ENCODE measurements at places on chromosomes 6 and 20.

DNA sequence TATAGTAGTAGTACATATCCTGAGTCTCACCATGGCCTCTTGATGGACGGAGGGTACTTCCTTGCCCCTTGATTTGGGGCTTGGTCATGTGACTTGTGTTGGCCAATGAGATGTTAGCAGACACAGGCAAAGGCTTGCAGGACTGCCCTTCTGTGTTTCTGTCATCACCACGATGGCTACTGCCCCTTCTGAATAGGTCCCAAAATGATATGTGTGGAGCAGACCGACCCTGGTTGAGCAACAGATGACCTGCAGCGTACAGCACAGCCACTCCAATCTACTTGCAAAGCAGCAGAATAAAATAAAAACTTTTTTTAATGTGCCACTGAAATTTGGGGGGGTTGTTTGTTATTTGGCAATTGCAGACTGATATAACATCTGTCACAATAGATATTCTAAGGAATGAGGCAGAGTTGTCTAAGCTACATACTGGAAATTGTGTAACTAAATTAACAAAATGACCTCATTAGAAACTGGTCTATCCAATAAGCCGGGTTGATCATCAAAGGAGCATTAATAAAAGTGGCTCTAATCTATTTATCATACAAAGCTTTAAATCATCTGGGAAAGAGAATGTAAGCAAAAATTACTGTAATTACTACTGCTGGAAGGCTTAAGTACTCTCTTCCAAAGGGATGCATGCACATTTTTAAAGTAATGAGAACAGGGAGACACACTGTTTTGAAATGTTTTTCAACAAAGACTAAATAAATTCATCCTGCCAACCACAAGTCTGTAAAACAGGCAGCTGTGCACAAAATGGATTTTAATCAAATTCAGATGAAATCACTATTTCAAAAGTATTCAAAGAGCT lies 209.5 kb downstream of the KIF16B start:
- no peak for DNase-seq

GRCh38 chr6:36888654-36889481 lies 3.1 kb downstream of the C6orf89 start:
- no peak for DNase-seq

GRCh38 chr6:38151580-38152500 lies 332.3 kb downstream of the ZFAND3 start:
- no peak for DNase-seq

DNA sequence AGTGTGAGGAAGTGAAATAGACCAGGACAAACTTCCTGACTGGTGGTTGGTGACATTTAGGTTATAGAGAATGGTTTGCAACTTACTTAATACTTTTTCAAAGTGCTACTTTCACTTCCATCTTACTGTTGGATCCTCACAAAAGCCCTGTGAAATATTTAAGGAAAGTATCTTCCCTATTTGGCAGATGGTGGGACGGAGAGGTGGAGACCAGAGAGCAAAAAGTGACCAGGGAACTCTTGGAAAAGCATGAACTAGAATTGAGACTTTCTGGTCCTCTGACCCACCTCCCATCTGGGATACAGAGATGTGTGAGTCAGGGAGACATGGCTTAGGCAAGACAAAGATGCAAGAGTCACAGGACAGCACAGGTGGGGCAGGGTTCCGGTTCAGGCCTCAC lies 3.0 kb downstream of the TRIM10 start:
- DNase-seq = no peak

DNA sequence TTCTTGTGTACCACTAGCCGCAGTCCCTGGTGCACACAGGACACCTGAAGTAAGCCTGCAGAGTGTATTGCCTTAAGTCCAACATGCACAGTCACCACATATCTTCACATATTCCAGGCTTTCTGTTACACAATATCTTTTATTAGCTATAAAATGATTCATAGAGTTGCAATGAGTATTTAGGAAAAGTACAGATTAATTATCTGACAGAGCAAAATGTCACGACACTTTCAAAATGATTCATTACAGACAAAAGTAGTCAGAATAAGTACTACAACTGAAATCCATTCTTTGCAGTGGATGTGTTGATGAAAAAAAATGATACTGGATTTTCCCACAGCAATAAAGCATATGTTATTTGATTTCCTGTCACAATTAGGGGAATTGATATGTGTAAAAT lies 199.5 kb upstream of the ASCC3 start:
- DNase-seq = no peak

DNA sequence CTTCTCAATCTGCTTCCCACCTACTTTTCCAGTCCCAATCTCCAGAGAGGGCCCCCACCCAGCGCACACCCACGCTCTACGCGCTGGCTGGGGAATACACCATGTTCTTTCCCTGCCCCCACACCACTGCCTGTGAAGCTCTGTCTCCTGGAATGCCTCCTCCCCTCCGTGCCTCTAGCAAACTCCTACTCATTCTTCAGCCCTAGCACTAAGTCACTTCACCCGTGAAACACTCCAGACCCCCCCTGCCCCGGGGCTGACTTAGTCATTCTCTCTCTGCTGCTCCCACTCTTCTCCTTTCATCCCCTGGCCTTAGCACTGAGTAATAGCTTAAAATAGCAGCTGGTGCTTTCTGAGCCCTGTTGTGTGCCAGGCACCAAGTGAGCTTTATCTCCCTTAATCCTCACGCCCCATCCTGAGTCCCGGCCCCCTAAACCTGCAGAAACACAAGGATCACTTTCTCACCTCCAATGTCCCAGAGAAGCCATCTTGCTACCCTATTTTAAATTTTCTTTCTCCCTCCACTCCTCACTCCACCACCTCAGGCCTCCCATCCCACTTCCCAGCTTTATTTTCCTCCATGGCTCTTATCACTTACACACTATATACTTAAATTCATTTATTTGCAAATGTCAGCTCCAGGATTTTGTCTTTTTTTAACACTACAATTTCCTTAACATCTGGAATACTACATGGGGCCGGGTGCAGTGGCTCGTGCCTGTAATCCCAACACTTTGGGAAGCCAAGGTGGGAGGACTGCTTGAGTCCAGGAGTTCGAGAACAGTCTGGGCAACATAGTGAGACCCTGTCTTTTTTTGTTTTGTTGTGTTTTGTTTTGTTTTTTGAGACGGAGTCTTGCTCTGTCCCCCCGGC lies 6.3 kb upstream of the PARD6B start:
- no peak for DNase-seq

DNA sequence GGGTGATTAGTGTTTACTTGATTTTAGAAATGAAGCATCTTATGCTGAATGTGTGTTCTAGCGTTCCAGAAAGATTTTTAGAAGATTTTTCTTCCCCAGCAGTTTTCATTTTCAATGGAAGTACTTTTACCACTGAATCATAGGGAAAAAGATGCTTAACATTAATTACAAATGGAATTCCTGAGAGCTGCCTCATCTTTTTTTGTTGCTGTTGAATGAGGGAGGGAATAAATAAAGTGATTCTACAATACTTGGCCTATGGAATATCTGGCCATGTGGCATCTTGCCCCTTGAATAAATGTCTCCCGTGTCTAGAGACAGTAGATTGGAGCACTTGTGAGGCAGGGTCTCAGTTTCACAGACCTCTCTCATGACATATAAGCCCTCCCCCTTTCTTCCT lies 44.1 kb upstream of the SLC22A1 start:
- no peak for DNase-seq

DNA sequence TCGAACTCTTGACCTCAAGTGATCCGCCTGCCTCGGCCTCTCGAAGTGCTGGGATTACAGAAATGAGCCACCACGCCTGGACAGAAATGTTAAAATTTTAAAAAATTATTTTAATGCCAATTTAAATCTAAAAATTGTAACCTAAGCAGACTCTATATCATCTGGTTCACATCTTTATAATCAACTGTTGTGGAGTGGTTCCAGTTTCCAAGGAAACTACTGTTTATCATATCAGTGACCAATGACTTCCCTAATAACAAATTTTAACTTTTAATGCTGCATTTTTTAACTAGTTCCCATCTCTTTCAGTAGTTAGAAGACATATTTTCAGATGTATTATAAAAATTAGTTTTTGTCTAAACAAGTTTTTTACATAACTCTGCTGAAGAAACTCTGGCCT lies 5.2 kb upstream of the BTN3A2 start:
- DNase-seq = no peak

GRCh38 chr6:72643214-72643613 lies 21.4 kb downstream of the KCNQ5 start:
- DNase-seq = no peak

- no peak for DNase-seq
These were observed 98.6 kb upstream of the GPR6 start for GRCh38 chr6:109879521-109879920.

DNA sequence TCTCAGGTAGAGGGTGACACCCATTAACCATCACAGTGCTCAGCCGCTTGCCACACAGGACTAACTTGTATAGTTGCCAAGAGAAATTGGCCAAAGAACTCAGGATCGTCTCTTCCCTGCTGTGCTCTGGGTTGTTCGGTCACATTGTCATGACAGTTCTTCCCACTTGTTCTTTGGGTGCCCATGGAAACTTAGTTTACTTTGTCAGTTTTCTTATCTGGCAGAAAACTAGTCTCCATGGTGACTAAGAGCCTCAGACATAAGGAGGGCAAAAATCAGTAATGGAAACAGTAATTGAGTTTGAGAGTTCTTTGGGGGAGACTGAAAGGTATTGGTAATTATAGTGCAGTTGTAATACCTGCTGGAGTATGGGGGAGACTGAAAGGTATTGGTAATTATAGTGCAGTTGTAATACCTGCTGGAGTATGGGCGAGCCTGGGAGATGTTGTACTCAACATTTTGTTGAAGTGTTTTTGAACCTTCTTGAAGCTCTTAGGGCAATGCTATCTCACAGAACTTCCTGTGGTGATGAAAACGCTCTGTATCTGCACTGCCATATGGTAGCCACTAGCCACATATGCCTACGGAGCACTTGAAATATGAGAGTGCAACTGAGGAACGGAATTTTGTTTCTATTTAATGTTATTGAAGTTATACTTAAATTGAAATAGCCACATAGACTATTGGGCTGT lies 95.2 kb upstream of the HDGFL1 start:
- DNase-seq = no peak

DNA sequence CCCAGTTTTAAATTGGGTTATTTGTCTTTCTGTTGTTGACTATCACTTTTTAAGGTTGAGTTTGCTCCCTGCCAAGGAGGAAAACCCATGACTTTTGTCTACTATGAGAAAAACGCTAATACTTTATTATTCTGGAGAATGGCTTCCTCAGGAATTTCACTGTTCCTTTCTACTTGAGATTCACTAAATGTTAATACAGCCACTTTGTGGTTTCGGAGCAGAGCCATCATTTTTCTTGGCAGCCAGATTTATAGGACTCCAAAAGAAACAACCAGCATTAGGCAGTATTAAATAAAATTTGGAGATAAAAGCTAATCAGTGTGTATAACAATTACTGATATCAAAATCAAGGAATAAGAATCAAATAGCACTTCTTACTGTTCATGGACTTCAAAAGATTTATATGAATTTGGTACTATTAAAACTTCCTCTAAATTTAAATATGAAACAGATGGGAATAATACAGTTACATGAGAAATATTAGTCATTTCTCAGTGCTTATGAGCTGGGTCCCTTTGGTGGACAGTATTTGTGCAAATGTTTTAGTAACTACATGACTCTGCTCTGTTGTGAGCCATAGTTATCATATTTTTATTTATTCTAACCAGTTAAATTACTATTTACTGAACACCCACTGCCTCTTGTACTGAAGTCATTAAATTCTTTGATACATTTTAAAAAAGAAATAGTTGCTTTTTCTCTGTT lies 64.1 kb upstream of the FBXO30 start:
- DNase-seq = no peak

- DNase-seq = no peak
These were observed 111.8 kb upstream of the QKI start for GRCh38 chr6:163302747-163303146.

- DNase-seq = no peak
These were observed 800.6 kb downstream of the DHX35 start for GRCh38 chr20:39762716-39763115.

- no peak for DNase-seq
These were observed 96.9 kb upstream of the HMGCLL1 start for GRCh38 chr6:55675941-55676340.

DNA sequence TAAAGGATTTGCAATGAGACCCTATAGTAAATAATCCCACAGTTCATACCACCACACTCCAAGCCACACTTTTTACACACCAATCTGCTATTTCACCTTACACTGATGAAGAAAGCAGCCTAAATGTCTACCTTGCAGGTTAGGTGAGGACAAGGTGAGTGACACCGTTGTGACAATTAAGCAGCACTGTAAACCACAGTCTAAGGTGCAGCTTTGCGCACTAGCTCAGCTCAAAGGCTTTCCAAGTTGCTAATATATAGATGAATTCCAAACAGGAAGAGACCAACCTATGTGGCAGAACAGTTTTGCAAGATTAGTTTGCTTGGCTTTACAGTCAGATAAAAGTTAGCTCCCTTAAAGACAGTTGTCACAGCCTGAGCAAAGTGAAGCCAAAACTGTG lies 429.5 kb upstream of the MARCKS start:
- no peak for DNase-seq

DNA sequence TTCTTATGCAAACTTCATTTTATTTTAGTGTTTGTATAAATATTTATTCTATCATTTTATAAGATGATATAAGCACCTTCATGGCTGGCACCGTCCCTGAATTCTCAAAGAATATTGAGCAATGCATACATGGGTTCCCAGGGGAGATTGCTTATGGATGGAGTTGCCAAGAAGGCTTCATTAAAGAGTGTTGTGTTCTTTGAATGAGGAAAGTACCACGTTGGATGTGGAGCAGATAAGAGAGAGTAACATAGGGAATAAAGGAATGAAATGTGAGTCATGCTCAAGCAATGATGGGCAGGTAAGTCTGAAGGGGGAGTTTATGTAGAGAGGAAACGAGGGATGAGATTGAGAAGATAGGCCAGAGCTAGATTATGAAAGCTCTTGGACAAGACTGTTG lies 10.3 kb downstream of the DSE start:
- DNase-seq = no peak

DNA sequence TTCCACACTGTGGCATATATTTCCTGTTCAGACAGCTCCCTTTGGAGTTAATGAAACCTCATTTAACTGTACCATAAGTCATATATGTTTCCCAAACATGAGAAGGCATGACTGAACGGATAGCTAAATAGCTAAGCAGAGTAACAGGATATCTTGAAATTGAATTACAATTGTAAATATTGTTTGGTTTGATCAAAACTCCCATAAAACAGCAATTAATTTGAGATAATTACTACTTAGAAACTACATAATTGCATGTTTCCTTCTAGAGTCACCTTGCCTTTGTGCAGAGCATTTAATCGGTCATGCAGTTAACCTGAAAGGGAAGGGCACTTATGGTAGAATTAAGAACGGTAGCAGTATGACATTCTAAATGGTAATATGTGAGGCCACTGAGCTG lies 179.0 kb upstream of the MAP3K7 start:
- DNase-seq = no peak

- DNase-seq = no peak
These were observed 12.9 kb downstream of the ANKS1A start for GRCh38 chr6:34901930-34902329.
